ENCODE measurements at places on chromosomes 2 and 18. TPM values are rescaled to one million over a fixed set of nuclear protein-coding genes. Genes with fewer than 3 reads are reported as not detected.

GRCh38 chr2:99159594-99159993 is 4.8 kb downstream of the LIPT1 start:
- DNase-seq, result no peak

DNA sequence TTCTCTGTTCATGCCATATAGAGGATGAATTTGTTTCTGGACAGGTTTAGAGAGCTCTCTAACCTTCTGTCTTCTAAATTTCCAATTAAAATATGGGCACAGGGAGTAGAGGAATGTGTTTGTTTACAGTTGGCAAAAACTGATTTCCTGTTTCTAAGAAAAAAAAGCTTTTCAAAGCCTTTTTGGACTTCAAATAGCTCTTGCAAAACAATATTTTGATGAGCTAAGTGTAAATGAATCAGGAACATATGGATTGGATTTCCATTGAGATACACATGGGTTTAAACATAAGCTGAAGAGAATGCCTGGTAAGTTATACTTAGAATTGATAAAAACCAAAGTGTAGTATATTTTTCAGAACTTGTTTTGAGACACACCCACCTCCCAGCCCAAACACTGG is 677.5 kb downstream of the NYAP2 start:
- no peak for DNase-seq

Gene SERPINB13
- total RNA-seq, result not detected

Gene UBR3
- total RNA-seq, result 22.1 TPM

DNA sequence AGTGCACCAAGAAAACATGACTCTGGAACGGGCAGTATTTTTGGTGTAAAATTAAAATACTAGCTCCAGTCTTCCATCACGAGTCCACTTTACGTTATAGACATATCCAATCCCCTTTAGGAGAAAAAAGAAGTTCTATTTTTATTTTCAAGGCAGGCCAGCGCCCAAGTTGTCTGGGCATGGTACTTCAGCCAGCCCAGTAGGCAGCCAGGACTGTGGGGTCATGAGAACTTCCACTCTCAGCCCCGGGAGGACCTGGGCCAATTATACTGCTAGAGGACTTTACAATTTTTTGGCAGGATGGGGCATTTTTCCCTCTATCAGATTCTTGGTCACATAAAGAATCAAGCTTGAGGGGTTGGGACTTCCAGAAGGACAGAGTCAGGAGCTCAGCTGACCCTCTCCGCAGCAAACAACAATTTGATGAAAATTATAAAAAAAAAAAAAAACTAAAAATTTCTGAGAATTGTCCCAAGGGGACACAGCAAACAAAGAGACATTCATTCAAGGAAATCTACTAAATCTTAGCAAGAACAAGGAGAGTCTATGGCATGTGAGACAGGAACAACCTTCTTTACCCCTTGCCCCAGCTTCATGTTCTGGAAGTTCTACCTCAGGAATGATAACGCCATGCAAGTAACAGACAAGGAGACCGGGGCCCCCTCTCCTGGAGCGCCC is 37.3 kb upstream of the B3GNT2 start:
- no peak for DNase-seq

- DNase-seq, result no peak
Observed at GRCh38 chr2:132757002-132757589, 87.1 kb upstream of the LYPD1 start.

GRCh38 chr2:43101751-43102150 is 124.7 kb downstream of the ZFP36L2 start:
- no peak for DNase-seq

Gene LINC00305
- not detected for total RNA-seq

GRCh38 chr18:72833471-72833870 is 34.3 kb downstream of the NETO1 start:
- DNase-seq, result no peak

- DNase-seq, result no peak
Observed at GRCh38 chr2:47868611-47869352, 37.5 kb downstream of the FBXO11 start.

Gene DSG4
- not detected for total RNA-seq

Gene CPO
- 0.20 TPM for total RNA-seq

DNA sequence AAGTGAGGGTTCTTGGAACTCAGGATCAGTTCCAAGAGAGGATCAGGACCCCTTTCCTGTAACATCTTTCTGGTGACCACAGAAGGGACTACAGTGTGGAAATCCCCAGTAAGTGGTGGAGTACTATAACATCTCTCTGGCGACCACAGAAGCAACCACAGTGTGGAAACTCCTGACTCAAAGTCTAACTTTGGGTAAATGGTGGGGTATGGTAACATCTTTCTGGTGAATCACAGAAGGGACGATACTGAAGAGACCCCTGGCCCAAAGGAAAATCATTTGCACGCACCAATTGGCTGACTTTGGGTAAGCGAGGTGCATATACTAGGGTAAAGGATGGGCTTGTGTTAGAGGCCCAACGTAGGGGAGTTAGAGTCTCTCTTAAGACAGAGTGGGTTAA is 56.3 kb upstream of the GULP1 start:
- DNase-seq, result no peak

- no peak for DNase-seq
Observed at GRCh38 chr2:26070730-26071129, 36.8 kb downstream of the RAB10 start.

DNA sequence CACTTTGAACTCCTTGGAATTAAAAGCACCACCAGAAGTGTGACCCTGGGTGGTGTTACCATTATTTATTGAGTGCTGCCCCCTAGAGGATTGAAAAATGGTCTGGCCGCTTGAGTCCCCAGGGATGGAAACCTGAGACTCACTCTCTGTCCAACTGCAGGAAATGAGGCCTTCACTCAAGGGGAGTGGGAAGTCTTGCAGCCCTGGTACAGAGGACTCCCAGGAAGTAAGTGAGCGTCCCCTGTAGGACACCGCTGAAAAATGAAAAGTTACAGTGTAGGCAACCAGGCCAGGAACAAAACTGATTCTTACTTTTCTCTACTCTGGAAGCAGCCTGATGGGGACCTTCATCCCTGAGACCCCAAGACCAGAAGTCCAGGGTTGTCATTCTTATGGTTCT is 2.2 kb upstream of the NRP2 start:
- DNase-seq, result no peak

Gene FBLN7
- total RNA-seq, result 2.2 TPM

Gene TEX261
- total RNA-seq, result 96.1 TPM

- DNase-seq, result no peak
Observed at GRCh38 chr2:119242276-119243119, 18.9 kb downstream of the STEAP3 start.

Gene CNDP1
- total RNA-seq, result not detected

Gene RRM2
- 425 TPM for total RNA-seq

DNA sequence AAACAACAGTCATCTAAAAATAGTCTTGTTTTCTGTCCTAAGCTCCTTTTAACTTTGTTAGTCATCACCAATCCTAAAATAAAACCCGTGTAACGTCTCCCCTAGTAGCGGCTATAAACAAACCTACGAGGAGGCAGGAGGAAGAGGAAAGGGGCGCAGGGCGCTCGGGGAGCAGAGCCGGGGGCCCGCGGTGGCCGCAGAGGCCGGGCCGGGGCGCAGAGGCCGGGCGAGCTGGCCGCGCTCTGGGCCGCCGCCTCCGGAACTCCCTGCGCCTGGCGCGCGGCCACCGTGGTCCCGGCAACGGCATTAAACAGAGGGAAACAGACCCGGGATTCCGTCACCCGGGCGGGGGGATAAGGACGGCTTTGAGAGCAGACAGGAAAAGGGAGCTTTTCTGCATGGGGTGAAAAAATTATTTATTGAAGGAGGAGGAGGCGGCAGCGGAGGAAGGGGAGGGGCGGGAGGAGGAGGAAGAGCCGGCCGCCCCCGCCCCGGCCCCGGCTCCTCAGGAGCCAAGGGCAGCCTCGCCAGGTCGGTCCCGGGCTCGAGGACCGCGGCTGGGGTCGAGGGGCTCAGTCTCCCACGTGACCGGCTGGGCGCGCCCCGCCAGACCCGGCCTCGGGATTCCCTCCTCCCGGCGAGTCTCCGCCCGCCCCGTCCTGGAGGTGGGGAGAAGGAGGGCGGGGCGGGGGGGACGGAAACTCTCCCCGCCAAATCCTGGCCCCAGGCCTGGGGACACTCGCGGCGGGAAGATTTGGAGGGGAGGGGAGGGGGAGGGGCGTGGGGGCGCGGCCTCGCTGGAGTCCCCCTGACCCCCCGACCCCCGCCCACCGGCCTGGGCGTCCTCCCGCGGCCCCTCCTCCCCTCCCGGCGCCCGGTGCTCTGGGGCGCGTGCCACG is 1.8 kb upstream of the NFATC1 start:
- DNase-seq, result peak; percentile 37

GRCh38 chr2:170332676-170333402 is 154.9 kb downstream of the MYO3B start:
- DNase-seq, result no peak

DNA sequence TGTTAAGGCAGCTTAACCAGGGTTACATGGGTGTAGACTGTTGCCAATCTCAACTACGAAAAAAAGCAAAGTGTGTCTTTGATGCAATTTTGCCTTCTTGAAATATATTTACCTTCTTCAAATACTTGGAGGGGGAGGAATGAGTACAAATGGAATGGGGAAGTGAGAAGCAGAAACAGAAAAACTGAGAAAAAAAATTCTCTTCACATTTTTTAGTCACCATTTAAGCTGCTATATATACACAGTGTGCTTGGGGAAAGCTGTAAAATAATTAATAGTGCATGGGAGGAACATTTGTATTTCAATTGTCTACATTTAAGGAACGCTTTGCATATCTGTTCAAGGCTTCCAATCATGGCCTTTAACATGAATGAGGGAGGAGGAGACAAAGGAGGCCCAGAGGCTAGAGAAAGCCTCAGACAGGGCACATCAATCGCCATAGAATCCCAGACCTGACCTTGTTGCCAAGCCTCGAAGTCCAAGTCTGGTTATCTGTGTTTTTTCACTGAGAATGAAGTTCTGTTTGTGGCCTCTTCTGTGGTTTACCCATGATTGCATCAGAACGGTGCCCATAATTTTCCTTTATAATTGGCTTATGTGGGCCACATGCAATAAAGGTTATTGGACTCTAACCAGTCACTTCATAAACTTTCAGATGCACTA is 158.6 kb downstream of the PIK3C3 start:
- DNase-seq, result peak; percentile 3

DNA sequence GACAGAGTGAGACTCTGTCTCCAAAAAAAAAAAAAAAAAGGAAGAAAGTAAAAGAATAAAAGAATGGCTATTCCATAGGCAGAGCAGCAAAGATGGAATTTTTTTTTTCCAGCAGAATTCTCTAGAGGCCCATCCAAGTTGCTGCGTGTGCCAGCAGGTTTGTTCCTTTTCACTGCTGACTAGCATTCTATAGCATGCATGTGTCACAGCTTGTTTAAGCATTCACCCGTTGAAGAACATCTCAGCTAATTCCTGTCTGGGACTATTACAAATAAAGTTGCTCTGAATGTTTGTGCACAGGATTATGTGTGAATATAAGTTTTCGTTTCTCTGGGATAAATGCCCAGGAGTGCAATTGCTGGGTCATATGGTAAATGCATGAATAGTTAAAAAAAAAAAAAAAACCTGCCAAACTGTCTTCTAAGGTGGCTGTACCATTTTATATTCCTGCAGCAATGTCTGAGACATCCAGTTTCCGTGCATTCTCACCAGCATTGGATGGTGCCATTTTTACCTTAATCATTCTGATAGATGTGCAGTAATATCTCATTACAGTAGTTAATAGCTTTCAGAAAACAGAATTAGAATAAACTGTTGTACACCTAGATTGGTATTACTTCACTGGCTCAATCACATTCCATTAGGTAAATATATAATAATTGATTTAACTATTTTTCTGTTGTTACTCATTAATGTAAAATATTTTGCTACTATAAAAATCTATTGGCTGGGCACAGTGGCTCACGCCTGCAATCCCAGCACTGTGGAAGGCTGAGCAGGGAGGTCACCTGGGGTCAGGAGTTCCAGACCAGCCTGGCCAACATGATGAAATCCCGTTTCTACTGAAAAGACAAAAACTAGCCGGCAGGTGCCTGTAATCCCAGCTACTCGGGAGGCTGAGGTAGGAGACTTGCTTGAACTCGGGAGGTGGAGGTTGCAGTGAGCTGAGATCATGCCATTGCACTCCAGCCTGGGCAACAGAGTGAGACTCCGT is 47.5 kb upstream of the ASAP2 start:
- DNase-seq, result no peak

DNA sequence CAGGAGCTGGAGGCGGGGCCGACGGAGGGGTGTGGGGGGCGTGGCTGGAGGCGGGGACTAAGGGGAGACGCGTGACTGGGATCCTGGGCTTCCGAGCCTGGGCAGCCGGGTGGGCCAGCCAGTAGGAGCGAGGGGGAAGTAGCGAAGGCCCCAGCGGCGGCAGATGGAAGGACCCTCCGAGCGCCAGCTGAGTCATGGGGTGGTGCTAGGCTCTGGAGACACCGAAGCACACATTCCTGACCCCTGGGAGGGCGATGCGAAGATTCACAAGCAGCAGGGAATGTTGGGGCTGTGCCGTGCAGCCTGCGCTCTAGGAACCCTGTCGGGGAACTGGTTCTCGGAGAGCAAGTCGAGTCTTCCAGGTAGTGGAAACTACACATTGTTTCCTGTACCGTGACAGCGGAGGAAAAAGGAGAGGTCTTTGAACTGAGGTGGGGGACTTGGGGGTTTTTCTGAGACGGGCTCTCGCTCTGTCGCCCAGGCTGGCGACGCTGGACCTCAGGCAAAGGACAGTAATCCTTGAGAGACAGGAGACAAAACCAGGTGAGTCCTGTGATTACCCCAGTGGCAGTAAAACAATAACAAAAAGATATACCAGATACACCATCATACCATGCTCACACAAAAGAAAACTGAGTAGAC is 650 bp upstream of the AFG3L2 start:
- DNase-seq, result no peak

- no peak for DNase-seq
Observed at GRCh38 chr2:63642946-63643345, 54.2 kb downstream of the MDH1 start.

GRCh38 chr2:12718711-12719399 is 2.1 kb downstream of the TRIB2 start:
- DNase-seq, result no peak

DNA sequence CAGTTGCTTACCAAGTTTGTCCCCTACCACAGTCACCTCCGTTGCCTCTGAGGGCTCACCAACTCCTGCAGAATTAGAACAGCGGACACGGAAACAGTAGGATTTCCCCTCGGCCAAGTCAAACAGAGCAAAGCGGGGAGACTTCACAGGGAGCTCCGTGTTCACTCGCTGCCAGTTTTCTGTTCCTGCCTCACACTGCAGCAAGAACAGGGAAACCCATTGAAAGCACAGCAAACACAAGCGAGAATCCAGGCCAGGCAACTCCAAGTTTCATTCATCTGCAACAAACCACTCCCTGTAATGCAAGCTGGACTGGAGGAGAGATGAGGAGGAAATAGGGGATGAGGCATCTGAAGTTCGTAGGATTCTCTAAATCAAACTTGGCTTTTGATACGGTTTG is 84.2 kb downstream of the MYOM1 start:
- DNase-seq, result no peak

Gene DSG1
- total RNA-seq, result not detected

- no peak for DNase-seq
Observed at GRCh38 chr2:165434865-165435496, 34.5 kb upstream of the CSRNP3 start.

GRCh38 chr2:100614455-100615000 is 51.7 kb downstream of the PDCL3 start:
- no peak for DNase-seq
